Right ventricle myocardium inferior (tissue), 1 donor: ENCODE measurements at places on chromosomes 2 and 18. TPM values are rescaled to one million over a fixed set of nuclear protein-coding genes. Genes with fewer than 3 reads are reported as not detected.
A peak's percentile ranks its signal among the peaks of the same experiment; 100 is the strongest.

TFCP2L1 gene
- total RNA-seq, result 0.30 TPM

IL36RN gene
- total RNA-seq, result not detected

TXNL4A gene
- total RNA-seq, result 90.8 TPM

DNA sequence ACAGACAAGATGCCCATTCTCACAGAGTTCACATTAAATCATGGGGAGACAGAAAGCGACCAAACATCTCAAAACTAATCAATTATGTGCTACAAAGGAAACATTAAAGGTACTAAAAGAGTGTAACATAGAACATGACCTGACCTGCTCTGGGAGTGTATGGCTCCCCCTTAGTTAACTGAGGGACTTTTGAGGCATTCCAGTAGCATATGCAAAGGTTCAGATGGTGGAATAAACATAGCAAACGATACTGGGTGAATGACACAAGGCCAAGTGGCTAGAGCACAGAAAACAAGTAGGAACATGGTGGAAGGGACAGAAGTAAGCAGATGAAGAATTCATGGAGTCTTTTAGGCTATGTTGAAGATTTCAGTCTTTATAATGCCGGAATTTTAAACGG lies 11.9 kb downstream of the PPP3R1 start:
- DNase-seq, result no peak

DNA sequence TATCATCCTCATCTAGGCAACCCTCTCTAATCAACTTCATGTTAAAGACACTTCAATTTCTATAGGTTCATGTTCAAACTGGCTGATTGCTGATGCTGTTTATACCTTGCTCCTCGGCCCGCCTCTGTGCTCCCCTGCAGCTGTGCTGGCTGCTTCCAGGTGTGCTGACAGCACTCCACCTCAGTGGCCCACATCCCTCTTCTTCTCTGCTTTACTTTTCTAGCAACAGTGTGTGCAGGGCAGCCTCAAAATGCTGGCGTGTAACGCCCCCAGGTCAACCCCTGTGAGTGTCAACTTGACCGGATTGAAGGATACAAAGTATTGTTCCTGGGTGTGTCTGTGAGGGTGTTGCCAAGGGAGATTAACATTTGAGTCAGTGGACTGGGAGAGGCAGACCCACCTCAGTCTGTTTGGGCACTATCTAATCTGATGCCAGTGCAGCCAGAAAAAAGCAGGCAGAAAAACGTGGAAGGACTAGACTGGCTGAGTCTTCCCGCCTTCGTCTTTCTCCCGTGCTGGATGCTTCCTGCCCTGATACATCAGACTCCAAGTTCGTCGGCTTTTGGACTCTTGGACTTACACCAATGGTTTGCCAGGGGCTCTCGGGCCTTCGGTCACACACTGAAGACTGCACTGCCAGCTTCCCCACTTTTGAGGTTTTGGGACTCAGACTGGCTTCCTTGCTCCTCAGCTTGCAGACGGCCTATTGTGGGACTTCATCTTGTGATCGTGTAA lies 94.7 kb downstream of the COL6A3 start:
- DNase-seq, result no peak

DNA sequence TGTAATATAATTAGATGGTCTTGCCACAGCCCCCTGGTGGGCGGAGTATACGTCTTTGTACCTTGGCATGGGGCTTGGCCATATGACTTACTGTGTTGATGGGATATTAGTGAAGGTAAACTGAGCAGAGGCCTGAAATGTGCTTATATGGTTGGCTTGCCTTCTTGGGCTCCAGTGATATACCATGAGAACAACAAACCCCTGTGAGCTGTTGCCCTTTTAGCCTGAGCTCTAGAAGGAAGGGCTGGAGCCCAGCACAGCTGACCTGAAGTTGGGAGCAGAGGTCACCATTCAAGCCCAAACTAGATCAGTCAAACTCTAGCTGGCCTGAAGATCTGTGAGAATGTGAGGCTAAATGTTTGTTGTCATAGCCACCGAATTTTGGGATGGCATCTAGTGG lies 75.2 kb upstream of the CD302 start:
- DNase-seq, result no peak

NRBP1 gene
- total RNA-seq, result 58.4 TPM

WIPF1 gene
- total RNA-seq, result 19.4 TPM

GRB14 gene
- 22.1 TPM for total RNA-seq

MC2R gene
- total RNA-seq, result not detected

- DNase-seq, result no peak
These were observed 45.8 kb downstream of the NEMP2 start for GRCh38 chr2:190488516-190489233.

DNA sequence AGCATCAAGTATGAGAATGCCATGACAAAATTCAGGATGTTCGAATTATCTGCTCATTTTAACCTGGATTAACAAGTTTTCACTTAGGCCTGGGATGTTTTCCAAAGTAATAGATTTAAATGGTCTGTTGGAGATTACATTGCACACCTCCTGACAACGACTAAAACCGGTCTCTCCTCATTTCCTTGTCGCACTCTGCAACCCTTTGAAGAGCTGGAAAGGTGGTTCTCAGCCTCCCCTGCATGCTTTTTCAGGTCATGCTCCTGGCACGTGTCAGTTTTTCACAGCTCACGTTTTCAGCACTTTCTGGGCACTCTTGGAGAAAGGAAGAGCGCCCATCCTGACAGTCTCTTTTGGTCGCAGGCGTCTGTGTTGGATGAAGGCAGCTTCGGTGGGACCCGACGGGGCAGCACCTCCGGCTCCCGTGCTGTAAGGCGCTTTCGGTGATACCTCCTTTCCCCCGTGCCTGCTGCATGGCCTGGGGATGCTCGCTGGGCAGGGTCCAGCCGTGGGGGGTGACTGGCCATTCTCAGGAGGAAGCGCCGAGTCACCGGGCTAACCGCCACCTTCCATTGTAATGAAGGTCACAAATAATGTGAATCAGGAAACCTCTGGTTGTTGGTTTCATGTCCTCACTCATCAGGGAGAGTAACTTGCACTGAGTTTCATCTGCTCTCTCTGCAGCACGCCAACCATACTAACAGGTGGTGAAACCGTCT lies 63.5 kb upstream of the RBM44 start:
- DNase-seq, result no peak

GRCh38 chr2:26422947-26423629 lies 21.4 kb downstream of the DRC1 start:
- no peak for DNase-seq

- no peak for DNase-seq
These were observed 12.6 kb upstream of the ATRAID start for GRCh38 chr2:27199241-27199640.

REG3G gene
- total RNA-seq, result not detected

CDK15 gene
- 0.35 TPM for total RNA-seq

FHL2 gene
- 1,619 TPM for total RNA-seq

- DNase-seq, result no peak
These were observed 97.5 kb upstream of the KCNJ3 start for GRCh38 chr2:154600927-154601494.

DNA sequence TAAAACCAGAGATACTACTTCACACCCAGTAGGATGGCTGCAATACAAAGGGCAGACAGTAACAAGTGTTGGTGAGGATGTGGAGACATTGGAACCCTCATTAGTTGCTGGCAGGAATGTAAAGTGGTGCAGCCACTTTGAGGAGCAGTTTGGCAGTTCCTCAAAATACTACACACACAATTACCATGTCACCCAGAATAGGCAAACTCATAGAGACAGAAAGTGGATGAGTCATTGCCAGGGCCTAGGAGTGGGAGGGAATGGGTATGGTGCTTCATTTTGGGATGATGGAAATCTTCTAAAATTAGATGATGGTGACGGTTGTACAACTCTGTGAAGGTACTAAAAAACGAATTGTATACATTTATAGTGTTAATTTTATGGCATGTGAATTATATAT lies 54.8 kb downstream of the ATP9B start:
- no peak for DNase-seq

DNA sequence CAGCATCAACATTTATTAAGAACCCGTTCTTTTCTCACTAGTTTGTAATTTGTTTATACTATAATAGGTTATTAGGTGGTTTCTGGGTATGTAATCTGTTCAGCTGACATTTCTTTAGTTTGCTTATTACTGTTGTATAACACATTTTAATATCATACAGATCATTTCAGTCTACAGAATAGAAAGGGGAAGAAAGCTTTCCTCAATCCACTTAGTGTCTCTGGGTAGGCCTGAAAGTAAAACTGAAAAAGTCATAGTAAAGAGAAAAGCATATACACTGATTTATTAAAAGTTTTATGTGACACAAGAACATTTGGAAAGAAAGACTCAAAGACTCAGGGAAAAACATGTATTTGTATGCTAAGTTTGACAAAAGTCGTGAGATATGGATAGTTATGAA lies 16.8 kb upstream of the KCNJ3 start:
- DNase-seq, result no peak

CELF4 gene
- total RNA-seq, result not detected

GRCh38 chr2:233063269-233063975 lies 3.3 kb downstream of the INPP5D start:
- DNase-seq, result peak; percentile 57

UGT1A5 gene
- not detected for total RNA-seq

DNA sequence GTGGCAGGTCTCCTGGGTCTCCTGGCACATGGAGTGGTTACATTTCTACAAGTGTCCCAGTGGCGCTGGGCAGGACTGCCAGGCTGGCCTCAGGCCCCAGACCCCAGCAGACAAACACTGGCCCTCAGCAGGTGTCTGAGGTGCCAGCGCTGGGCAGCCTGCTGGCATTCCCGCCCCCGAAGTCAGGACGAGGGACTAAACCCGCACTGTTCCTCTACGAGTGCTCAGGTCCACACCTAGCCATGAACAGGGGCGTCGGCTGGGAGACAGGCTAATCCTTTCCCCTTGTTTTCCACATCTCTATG lies 12.8 kb downstream of the SNED1 start:
- DNase-seq, result peak; percentile 23

DNA sequence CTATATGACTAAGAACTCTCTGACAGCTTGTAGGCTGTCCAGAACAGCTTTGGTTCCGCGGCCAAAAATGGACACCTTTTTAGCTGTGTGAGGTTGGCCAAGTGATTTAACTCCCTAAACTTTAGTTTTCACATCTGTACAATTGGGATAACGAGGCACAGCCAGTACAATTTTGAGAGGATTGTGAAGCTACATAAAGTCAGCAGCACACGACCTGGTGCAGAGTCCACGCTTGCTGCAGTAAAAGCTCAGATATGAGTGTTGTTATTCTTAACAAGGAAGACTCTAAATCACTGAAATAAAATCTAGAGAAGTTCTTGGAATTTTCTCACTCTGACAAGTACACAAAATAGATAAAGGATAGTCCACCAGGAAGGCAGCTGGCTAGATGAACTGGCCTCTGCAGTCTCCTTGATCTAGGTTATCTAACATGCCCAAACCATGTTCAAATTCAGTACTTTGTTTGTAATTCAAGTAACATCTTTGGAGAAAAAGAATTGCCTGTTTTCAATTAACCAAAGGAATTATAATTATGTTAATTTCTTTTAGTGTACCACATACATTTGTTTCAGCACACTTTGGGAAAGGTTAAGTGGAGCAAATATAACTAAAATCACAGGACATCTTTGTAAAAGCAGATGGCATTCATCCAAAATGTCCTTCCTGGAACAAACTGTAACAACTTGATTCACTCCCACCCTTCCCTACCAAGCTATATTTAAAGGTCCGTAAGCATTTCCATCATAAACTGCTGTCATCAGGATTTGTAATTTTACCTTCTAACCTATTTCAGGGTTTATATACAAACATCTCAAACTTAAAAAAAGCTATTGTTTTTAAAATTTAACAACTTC lies 201.7 kb upstream of the STK17B start:
- no peak for DNase-seq

DNA sequence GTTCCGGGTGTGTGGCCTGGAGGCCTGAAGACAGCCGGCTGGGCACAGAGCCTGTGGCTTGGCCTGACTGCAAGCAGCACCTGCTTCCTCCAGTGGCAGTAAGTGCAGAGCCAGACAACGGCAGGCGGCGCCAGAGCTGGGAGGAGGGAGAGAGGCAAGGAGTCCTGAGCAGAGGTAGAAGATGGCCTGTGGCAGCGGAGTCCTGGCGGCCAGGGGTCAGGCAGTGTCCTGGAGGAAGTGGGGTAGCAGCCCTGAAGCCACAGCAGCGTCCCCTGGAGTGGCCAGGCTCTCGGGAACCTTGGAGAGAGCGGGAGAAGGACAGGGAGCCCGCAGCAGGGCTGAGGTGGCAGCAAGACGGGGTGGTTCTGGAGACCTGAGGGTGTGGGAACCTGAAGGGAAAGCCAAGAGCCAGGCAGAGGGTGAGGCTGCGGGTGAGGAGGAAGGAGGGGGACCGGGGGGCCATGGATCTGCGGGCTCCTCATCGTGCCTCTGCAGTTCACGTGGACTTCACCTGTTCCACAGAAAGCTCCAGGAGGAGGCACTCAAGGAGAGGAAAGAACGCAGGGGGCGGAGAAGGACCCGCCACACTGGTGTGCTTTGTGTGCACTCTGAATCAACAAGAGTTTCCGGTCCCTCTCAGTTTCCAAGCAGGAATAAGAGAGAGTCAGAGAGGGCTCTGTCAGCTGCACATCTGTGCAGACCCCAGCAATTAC lies 85.9 kb downstream of the USP40 start:
- DNase-seq, result no peak

DNA sequence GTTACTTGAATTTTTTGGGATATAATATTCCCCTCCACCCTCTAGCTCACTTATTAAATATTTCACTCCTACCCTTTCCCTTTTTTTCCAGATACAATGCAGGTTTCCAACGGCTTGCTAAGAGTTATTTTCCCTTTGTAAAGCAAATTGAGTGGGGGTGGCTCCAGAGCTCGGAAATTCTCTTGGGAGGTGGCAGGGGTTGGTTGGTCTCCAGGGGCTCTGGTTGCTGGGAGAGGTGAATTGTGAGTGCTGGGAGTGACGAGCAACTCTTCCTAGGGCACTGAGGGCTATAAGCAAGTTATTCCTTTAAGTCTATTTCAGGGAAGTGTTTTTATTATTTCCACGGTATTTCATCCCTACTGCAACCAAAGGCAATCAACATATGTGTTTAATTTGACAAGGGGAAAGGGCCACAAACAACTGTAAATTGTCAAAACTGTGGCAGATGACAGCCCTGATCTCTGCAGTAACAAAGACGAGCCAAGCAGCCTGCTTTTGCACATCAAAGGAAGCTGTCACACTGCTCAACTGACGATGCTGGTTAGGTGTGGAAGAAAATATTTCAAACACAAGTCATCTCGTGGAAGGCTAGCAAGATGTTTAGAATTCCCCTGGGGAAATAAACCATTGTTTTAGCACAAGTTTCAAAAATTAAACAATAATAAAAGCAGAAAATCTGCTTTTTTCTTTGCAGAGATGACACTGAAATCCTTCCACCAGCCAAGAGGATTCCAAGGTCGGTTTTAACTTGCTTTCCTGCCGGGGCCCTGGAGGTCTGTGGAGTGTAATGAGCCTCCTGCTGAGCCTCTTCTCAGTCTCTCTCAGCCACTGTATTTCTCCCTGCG lies 34.8 kb upstream of the ASXL2 start:
- no peak for DNase-seq

GRCh38 chr2:37831081-37831780 lies 93.9 kb upstream of the RMDN2 start:
- no peak for DNase-seq

NFATC1 gene
- total RNA-seq, result 18.5 TPM

PXDN gene
- total RNA-seq, result 19.7 TPM

GRCh38 chr2:16241166-16242160 lies 301.1 kb downstream of the MYCN start:
- no peak for DNase-seq

GRCh38 chr18:44682871-44683221 lies 2.2 kb downstream of the SETBP1 start:
- no peak for DNase-seq

GRCh38 chr2:207257251-207258250 lies 91.8 kb upstream of the KLF7 start:
- no peak for DNase-seq
